ENCODE measurements at places on chromosomes 13 and 19.
A peak's percentile ranks its signal among the peaks of the same experiment; 100 is the strongest.

DNA sequence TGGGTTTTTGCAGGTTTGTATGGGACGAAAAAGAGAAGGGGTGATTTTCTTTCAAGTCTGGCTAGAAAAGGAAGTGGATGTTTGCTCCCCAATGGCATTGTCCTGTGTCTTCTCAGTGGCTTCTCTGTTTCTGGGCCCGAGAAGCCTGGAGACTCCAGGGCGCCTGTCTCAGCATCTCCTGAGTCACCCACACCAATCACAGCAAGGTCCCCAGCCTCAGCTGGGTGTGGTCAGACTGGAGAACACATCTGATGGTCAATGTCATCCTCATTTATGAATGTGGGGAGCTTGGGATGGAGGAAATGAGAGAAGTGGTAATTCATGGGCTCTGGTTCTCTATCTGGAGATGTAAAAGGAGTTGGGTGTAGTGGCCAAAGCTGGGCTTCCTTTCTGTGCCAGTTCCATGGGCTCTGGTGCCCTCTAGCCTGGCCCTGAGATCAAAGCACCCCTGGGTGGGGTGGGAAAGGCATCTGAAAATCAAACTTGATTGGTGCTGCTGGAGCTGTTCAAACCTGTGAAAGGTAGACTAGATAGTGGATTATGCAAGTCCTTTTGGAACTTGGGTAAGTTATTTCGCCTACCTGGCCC is 13.4 kb downstream of the RASL11A start:
- DNase-seq: no peak

GRCh38 chr19:29550896-29551295 is 25.1 kb downstream of the VSTM2B start:
- no peak for DNase-seq

GRCh38 chr13:22061806-22062391 is 391.0 kb downstream of the FGF9 start:
- no peak for DNase-seq

GRCh38 chr19:28737021-28737895 is 475.7 kb downstream of the UQCRFS1 start:
- no peak for DNase-seq

DNA sequence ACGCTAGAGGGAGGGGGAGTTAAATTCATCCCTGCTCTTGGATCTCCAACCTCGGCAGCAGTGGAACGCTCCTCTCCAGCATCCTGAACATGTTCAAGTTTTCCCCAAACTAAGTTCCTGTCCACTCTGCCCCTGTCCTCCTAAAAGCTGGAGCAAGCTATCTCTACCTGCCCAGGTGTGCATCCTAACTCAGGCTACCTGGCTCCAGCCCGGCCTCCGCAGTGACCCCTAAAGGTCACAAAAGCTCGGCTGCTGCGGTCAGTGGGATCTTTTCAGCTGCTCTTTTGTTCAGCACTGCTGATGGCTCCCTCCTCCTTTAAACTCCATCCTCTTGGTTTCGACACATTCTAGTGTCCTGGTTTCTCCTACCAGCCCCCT is 1.4 kb downstream of the DCUN1D2 start:
- no peak for DNase-seq

GRCh38 chr19:13262450-13262849 is 112.2 kb downstream of the IER2 start:
- no peak for DNase-seq

- DNase-seq: no peak
Observed at GRCh38 chr19:6412061-6412446, 12.6 kb downstream of the KHSRP start.

- DNase-seq: no peak
Observed at GRCh38 chr13:70375718-70376117, 267.5 kb upstream of the KLHL1 start.

DNA sequence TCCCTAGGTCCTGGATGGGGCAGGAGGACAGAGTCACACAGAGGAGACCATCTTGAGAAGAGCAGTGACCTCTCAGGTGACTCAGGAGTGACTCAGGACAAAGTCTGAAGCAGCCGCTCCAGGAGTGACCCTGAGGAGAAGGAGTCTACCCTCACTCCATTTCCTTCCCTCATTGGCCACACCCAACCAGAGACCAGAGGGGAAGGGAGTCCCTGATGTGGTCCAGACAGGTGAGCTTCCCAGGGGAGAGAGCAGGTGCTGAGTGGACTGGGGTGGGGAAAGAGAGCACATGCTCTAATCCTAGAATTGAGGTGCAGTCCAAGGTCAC is 75.5 kb upstream of the MEDAG start:
- DNase-seq: no peak

GRCh38 chr13:40585911-40586471 is 80.5 kb downstream of the FOXO1 start:
- no peak for DNase-seq

DNA sequence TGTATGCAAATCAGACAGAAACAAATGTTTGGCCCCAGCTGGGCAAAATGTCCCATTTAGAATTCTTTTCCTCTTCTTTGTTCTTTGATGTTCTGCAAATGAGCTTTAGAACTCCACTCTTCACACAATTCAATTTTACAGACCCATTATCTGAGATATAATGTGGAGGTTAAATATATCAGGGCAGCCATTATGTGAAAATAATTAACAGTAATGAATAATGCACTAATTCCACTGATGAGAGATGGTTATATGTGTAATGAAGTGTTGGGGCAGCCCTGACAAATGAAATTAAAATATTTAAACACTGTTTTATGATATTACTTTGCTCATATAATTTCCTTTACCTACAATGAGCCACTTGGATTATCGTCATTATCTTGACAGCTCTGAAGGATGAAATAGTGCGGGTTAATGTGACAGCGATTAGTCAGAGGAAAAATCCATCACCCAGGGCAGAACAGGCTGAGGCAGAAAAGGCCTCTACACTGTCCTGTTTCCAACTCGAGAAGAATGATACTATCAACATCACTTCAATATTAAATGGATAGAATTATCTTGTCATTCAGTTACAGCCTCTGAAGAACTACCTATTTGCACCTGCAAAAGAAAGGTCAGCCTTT is 321.1 kb downstream of the RBM26 start:
- no peak for DNase-seq

GRCh38 chr19:4032436-4032835 is 24.9 kb downstream of the PIAS4 start:
- DNase-seq: no peak

GRCh38 chr13:20168396-20168795 is 7.5 kb upstream of the GJA3 start:
- no peak for DNase-seq

DNA sequence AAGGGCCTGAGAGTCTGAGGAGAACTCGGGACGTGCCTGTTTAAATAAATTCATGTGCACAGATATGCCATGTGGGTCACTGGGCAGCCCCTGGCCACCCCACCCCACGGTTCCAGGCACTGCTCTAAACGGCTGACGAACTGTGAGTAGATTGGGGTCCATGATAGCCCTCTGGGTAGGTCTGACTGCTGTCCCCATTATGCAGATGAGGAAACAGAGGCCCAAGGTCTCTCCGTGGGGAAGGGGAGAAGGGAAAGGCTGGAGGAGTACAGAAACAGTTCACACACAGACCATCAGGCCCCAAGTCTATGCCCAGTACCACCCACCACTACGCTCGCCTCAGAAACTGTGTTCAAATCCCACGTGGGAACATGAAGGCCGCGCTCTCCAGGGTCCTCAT is 14.1 kb downstream of the ZNF787 start:
- no peak for DNase-seq

DNA sequence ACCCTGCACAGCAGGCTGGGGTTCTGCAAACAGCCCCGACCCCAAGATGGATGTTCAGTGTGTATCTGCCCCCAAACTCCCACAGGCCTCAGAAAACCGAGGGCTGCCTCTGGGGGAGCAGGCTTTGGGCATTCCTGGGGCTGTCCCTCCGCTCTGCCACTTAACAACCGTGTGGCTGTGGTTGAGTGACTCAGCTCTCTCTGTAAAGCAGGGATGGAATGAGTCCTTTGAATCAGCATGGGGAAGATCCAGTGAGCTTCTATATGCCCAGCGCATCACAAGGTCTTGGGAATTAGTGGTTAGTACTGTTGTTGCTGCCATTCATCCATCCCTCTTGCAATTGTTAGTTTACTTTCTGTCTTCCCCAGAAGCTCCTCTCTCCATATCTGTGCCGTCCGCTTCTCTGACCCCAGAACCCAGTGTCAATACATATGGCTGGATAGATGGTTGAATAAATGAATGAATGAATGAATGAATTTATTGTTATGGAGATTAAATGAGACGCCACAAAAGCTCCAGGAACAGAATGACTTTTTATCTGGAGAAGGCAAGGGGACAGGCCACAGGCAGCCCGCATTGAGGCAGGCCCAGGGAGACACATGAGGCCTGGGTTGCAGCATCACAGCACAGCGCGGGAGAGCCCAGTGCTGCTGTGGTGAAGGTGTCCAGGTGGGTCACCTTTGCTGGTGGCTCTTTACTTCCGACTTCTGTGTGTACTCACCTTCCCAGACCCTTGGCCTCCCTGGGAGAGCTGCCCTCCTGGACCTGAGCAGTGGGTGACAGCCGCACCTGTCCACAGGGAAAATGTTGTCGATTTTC is 89.2 kb downstream of the RGCC start:
- no peak for DNase-seq

DNA sequence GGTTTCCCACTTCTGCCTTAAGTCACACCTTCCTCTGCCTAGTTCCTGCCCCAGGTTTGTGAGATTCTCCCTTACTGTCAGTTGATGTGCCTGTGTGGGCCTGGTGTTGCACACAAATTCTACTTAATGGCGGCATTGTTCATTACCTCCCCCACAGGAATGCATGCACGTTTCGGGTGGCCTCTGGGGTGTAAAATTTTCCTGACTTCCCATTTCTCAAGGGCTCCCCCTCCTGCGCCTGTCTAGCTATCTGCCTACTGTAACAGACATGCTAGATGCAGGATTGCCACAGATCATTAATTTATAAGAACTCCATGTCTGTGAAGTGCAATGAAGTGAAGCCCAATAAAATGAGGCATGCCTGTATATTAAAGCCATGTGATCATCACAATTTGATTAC is 1466.3 kb downstream of the PCDH9 start:
- no peak for DNase-seq

DNA sequence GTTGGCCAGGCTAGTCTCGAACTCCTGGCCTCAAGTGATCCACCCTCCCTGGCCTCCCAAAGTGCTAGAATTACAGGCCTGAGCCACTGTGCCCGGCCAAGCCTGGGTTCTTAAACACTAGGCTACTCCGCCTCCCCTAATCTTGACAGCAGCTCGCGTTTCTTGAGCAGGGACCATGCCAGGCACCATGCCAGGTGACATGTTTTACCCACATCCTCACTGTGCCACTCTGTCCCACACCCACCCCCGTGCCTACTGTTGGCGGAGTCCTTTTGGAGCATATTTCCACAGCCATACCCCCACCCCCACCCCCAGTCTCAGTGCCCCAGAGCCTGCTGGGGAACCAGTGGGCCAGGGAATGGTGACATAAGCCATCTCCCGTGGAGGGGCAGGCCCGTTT is 98.8 kb downstream of the DPF1 start:
- no peak for DNase-seq

DNA sequence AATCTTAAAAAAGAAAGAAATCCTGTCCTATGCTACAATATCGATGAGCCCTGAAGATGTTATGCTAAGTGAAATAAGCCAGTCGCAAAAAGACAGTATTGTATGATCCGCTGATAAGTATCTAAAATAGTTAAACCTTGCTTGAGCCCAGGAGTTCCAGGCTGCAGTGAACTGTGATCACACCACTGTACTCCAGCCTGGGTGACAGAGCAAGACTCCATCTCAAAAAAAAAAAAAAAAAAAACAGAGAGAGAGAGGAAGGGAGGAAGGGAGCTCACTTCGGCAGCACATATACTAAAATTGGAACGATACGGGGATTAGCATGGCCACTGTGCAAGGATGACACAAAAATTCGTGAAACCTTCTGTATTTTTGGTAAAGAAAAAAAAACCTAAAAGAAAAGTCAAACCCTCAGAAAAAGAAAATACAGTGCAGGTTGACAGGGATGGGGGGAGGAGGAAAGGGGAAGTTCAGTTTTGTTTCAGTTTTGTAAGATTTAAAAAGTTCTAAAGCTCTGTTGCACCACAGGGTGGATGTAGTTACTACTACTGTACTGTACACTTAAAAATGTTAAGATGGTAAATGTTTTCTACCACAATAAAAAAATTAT is 8.4 kb downstream of the CLASRP start:
- peak; percentile 22 for DNase-seq

- no peak for DNase-seq
Observed at GRCh38 chr13:40622761-40623160, 43.7 kb downstream of the FOXO1 start.

GRCh38 chr13:113895436-113895835 is 31.6 kb upstream of the GAS6 start:
- no peak for DNase-seq

DNA sequence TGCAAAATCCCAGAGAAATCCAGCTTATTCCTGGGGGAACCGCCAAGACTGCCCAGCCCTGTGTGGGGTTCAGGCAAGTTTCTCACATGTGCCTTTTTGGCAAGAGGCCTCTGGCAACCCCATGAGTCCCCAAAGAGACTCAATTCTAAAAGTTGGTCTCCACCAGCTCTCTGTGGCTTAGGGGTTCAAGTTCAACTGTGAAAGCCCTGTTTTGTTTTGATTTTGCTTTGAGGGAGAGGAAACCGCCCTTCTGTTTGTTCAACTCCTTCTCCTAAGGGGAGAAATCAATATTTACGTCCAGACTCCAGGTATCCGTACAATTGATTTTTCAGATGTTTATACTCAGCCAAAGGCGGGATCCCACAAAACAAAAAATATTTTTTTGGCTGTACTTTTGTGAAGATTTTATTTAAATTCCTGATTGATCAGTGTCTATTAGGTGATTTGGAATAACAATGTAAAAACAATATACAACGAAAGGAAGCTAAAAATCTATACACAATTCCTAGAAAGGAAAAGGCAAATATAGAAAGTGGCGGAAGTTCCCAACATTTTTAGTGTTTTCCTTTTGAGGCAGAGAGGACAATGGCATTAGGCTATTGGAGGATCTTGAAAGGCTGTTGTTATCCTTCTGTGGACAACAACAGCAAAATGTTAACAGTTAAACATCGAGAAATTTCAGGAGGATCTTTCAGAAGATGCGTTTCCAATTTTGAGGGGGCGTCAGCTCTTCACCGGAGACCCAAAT is 583 bp upstream of the LDLR start:
- DNase-seq: peak; percentile 58

GRCh38 chr19:591099-591958 is 1.6 kb downstream of the HCN2 start:
- DNase-seq: no peak

- no peak for DNase-seq
Observed at GRCh38 chr13:110368408-110368807, 61.3 kb downstream of the COL4A2 start.

- DNase-seq: no peak
Observed at GRCh38 chr19:4983346-4984105, 14.6 kb downstream of the KDM4B start.

- no peak for DNase-seq
Observed at GRCh38 chr13:96020931-96021330, 32.3 kb downstream of the UGGT2 start.

- no peak for DNase-seq
Observed at GRCh38 chr19:34471906-34472700, 9.5 kb upstream of the WTIP start.
